ENCODE measurements at places on chromosomes 12 and 14.

DNA sequence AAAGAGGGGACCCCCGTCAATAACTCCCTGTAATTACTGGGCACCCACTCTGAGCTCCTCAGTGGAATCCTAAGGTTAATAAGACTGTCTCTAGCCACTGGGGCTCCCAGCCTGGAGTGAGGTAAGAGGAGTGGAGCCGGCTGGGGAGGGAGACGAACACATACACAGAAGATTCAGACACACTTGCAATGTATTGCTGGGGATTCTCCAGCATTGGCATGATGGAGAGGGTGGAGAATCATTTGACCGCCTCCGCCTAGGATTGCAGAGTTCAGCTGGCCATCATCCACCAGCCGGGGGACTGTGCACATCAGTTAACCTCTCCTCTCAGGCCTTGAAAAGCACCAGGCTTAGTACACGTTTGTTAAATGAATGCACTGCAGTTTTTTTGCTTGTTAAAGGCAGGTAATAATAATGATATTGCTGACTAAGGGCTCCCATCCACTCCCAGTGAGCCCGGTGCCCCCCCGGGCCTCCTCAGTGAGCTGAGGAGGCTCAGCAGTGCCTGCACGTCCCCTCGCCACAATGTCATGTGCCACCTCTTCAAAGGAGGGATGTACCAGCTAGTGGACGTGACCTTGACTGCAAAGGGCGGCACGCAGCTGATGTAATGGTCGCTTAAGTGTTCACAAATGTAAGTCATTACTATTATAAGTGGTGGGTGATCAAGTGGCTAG is 20.3 kb upstream of the FAIM2 start:
- DNase-seq = no peak

- no peak for DNase-seq
These were observed 17.0 kb upstream of the SRSF5 start for GRCh38 chr14:69749956-69750355.

DNA sequence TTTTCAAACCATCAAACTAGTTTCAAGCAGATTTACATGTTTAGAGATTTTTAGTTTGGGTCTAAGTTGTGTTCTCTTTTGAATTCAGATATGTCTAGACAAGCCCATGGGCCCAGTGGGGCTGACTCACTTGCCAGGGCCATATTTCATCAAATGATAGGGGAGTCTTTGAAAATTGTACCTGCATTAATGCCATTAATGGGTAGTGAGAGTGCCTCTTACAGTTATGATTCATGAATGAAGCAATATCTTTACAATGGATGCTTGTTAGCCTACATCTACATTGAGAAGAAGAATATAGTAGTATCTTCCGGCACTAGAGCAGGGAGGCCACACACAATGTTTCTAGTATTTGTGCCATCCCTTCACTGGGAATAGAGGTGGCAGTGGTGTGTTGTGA is 174.2 kb upstream of the E2F7 start:
- no peak for DNase-seq

GRCh38 chr14:93685121-93685895 is 103.0 kb downstream of the PRIMA1 start:
- DNase-seq = no peak

DNA sequence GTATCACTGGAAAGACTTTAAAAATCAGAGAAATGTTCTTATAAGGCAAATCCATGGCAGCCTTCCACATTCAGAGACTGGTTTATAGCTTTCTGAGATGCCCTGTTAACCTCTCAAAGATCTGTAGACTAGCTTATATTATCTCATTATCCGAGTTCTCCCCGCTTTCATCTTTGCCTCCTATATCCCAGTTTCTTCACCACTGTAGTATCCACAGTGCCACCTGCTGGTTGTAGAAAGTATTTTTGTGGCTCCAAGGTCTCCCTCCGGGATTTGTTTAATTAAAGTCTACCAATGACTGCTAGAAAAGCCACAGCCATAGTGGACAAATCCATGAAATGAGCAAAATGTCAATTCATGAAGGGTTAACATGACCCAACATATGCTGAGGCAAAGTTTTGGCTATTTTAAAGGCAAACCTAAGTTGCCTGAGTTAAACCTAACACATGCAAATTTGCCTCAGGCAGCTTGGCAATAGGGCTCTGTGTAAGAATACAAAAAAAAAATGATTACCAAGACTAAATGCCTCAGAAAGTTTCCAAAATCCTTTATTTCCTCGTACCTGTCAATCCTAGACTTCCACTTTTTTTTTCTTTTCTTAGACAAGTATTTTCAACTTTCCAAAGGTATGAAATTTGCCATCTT is 218.8 kb upstream of the BMP4 start:
- DNase-seq = no peak

DNA sequence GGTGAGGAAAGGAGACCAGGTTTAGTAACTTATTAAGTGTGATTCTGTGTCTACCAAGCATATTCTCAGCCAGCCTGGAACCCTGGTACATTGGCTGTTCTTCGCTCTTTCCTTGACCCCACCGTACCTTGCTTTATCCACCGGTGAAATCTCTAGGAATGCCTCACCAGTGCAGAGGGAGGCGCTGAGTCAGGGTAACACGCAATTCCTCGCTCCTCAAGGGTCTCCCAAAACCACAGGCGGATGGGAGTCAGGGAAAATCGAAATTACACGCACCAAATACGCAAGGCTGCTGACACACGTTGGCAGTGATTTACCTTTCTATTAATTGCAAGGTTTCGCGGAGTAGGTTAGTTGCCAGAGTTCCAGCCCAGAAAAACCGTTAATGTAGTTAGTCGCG is 845 bp downstream of the L3HYPDH start:
- no peak for DNase-seq

- DNase-seq = no peak
These were observed 916 bp upstream of the CHPT1 start for GRCh38 chr12:101696251-101697196.

DNA sequence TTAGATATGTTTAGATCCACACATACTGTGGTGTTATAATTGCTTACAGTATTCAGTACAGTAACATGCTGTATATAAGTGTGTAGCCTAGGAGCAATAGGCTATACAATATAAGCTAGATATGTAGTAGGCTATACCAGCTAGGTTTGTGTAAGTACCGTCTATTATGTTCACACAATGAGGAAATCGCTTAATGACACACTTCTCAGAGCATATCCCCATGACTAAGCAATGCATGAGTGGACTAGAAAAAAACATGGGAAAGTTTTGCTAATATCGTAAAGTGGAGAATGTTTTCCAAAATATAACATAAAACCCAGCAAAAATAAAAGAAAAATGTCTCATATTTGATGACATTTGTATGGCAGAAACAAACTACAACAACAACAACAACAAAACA is 27.3 kb downstream of the AKAP3 start:
- no peak for DNase-seq

DNA sequence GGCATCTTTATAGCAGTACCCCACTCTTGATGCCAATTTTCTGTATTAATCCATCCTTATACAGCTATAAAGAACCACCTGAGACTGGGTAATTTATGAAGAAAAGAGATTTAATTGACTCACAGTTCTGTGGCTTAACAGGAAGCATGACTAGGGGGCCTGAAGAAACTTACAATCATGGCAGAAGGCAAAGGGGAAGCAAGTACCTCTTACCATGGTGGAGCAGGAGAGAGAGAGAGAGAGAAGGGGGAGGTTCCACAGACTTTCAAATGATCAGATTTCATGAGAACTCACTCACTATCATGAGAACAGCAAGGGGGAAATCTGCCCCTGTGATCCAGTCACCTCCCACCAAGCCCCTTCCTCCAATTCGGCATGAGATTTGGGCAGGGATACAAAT is 84.4 kb downstream of the SLC24A4 start:
- DNase-seq = no peak

GRCh38 chr14:80957613-80958012 is 2.2 kb downstream of the TSHR start:
- DNase-seq = no peak

DNA sequence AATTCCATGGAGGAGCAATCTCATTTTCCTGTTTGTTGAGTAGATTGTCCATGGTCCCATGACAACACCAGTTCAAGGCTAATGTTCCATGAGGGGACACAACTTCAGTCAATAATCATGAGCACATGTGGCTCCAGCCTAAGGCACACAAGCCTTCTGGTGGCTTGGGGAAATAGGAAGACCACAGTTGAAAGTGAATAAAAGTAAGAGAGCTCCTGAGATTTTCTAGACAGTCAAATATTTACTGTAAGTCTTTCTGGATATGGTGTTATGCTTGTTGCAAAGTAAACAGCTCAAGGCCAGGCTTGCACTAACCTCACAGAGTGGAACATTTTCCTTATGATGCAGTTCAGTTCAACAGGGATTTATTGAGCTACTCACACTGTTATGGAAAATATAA is 206.9 kb upstream of the SLC38A2 start:
- no peak for DNase-seq

DNA sequence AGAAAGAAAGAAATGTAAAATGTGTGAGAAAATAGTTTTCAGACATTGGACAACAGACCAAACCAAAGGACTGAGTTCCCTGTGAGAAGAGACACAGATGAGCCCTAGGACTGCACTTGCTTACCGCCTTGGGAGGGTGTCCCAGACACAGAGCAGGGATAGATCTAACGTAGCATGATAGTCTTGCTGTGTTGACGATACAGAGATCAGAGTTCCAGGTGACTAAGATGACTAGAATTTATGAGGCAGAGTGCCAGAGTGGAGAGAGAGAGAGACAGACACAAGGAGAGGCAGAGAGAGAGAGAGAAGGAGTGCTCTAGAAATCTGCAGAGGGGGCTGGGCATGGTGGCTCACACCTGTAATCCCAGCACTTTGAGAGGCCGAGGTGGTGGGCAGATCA is 148.2 kb upstream of the LMNTD1 start:
- DNase-seq = no peak

DNA sequence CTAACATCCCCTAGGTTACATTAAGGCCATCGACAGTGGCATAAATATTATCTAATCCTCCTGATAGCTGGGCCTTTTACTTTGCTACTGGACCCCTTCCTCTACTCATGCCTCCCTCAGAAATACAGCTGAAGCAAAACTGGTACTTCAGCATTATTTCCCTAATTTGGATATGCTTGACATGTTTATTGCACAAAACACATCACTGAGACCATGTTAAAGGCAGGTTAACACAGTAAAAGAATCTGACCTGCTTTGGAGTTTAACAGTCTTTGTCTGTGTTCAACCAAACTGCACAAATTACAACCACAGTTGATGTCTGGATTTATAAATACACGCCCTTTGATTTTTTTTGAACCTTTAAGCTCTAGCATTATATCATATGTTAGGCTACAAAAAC is 156.6 kb downstream of the FOXA1 start:
- no peak for DNase-seq

DNA sequence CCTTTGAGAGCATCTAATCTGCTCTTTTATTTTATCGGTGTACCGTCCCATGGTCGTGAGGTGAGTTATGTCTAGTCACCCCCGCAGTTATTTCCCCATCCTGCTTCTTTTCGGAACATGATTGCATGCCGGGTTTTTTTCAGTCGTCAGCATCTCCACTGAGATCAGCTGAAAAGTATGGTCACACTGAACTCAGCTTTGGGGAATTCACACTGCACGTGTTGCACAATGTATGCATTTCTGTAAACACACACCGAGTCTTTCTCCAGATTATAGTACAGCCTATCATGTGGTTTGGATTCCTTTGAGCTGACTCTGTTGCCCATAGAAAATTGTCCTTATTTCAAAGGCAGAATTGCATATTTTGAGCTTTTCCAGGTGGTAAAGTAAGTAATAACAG is 24.6 kb downstream of the PLXNC1 start:
- DNase-seq = no peak

DNA sequence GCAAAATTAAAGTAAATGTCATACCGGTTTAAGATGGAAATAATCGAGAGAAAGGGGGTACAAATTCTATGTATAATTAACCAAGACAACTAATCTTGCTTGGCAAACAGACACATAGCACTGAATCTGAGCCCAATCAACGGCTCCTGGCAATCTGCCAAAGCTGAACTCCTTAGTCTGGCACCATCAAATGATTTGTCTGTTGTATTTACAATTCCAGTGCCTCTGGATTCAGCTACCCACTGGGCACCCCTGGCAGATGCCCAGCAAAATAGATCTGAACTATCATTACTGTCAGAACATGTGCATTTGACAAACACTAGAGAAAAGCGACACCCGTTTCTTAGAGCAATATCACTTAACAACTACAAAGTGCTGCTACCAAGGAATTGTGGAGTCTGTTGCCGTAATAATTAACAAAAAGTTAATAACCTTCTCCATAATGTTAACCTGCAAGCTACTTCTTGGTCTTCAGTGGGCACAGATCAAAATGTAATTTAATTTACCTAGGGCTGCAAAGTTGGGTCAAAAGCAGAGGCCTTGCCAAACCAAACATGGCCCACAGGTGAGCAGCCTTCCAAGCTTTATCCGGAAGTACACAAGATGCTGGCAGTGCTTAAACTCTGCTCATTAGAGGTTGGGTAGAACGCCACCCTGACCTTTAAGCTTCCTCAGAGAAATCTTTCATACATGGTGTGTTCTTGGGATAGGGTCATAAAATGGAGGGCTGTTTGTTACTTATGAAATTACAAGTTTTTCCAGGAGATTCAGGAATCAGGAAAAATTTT is 7.6 kb downstream of the EGLN3 start:
- no peak for DNase-seq

DNA sequence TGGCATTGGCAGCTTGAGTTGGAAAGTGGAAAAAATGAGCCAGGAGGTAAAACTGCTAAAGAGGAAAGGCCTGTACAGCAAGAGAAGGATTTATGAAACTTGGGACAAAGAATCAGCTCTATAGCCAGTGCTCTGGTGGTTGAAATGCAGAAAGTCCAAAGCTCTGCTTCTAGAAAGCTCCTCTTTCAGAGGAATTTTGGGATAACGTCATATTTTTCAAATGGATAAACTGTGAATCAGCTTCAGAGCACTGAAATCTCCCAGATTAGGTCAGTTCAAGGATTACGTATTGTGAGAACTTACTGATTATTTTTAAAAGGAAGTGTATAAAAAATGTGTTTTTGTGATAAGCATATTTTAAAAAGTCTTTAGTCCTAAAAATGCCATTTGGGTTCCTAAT is 203.1 kb upstream of the CNOT2 start:
- no peak for DNase-seq

- no peak for DNase-seq
These were observed 1.7 kb upstream of the KIF26A start for GRCh38 chr14:104136472-104137296.

DNA sequence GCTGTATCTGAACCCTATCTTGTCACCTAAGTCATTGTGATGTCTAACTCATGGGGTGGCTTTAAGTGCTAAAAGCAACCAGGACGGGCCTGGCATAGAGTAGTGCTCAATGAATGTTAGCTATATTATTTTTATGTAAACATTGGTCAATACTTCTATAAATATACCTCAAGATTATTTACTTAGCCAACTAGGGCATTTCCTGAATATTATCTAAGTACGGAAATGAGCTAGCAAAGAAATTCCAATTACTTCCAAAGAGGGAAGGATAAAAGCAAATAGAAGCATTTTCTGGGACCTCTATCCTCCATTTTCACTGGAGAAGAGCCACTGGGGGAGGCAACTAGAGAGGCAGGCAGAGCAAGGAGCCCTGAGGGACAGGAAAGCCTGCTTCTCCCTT is 20.6 kb downstream of the CCDC92 start:
- no peak for DNase-seq

Measured in activated CD8-positive, alpha-beta memory T cell treated with anti-CD3 and anti-CD28 coated beads for 4 hours (primary cell).